ENCODE measurements at places on chromosomes 1 and 21.

GRCh38 chr1:177830531-177831135 is 139.2 kb downstream of the SEC16B start:
- DNase-seq = no peak

GRCh38 chr1:42177541-42177981 is 13.0 kb upstream of the GUCA2A start:
- DNase-seq = no peak

DNA sequence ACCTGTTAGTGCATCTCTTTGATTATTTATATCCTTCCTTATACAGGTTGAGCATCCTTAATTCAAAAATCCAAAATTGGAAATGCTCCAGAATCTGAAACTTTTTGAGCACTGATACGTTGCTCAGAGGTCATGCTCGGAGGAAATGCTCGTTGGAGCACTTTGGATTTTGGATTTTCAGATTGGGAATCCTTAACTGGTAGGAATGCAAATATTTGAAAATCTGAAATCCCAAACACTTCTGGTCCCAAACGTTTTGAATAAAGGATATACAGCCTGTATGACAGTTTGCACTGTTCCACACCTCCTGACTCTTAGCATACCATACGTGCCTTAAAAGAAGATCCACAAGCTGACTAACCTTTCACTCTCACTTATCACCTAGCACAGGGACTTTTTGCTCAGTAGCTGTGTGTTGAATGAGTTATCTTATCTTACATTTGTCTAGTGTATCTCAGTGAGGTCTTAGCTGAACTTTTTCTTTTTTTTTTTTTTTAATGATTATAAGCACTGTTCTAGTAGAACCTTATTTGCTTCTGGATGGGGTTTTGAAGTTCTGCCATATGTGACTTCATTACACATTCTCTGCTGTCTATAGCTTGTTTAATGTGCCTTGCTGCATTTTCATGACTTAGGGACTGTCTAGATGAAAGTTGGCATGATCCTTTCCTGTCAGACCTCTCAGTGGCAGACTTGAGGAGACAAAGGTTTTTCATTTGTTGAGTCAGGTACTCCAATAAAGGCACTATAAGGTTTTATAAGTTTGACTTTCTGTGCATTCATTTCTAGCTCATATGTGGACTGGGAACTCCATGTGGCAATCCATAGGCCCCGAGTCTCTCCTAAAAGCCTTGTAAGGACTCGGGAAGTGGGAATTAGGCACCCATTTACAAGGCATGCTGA is 21.6 kb downstream of the PTGFRN start:
- no peak for DNase-seq

- no peak for DNase-seq
These were observed 48.0 kb upstream of the SLC16A1 start for GRCh38 chr1:113003751-113004690.

DNA sequence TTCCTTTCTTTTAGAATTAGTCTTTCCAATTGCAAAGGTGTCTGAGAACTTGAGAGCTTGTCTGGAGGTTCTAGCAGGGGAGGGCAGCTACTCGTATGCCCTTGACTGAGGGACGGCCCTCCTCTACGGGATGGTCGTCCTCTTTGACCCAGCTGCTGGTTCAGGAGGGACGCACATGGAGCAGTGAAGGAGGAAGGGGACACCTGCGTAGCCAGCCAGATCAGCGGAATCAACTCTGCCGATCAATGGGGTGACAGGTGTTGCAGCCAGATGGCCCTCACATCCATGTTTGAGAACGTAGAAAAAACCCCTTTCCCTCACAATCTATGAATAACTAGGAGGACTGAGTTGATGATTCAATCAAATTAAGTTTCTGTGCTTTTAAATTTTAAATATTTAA is 15.7 kb upstream of the A3GALT2 start:
- no peak for DNase-seq

Measured in CD4-positive, alpha-beta T cell treated with Interferon gamma for 1 hour (primary cell).